Progenitor cell of endocrine pancreas (in vitro differentiated cells): ENCODE measurements at places on chromosomes 1 and 21.

DNA sequence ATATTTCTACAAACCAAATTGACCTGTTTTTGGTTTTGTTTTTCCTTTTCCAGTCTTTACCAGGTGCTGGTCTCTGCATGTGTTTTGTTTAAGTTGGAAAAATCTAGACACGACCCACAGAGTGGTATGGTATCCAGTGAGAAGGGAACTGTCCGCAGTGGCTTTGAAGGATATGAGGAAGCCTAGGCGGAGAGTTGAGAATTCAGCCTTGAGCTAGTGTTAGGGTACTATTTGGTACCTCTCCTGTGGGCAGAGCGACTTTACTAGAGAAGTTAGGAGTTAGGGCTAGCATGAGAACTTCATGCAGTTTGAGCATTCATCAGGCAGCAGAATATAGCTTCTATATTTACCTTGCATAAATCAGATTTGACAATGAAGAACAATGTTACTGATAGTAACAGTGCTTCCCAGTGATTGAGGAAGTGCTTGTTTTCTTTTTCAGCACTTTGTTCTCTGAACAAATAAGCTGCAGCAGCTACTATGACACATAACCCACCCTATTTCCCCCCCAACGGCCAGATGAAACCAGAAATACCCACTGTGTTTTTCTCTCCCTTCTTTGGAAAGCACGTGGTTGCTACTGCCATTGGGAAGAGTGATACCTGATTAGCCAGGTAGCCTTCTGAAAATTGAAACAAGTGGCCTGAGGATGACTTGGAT, 19.0 kb downstream of the MRPS6 start:
- DNase-seq = no peak

DNA sequence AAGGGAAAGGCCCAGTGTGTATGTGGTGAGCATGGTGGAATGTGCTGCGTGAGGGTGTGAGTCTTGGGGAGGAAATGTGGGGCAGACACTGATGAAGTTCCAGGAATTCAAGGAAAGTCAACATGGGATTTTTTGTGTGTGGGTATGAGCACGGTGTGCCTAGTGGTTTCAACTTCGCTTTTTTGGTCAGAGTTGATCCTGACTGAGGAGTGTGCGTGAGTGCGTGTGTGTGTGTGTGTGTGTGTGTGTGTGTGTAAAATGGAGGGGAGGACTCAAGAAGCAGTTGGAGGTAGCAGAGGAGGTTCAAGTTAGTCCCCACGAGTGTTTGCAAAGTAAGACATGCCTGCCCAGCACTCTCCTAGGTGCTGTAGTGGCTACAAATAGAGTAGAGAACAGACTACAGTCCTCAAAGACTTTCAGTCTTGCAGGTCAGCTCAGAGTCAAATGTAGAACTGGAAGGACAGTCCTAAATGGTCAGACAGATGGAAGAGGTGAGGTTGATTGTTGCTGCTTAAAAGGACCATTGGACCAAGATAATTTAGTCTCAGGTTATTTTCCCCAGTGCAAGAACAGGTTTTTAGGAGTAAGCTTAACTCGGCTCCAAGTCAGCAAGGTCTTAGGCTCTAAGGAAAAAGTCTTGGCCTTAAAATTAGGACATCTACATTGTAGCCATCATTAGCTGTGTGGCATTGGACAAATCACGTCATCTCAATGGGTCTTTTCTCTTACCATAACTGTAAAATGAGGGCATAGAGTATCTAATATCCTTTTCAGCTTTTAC, 25.0 kb downstream of the SLAMF1 start:
- DNase-seq = no peak

- DNase-seq = no peak
Measured at GRCh38 chr1:164561472-164561871, 2.5 kb downstream of the PBX1 start.

DNA sequence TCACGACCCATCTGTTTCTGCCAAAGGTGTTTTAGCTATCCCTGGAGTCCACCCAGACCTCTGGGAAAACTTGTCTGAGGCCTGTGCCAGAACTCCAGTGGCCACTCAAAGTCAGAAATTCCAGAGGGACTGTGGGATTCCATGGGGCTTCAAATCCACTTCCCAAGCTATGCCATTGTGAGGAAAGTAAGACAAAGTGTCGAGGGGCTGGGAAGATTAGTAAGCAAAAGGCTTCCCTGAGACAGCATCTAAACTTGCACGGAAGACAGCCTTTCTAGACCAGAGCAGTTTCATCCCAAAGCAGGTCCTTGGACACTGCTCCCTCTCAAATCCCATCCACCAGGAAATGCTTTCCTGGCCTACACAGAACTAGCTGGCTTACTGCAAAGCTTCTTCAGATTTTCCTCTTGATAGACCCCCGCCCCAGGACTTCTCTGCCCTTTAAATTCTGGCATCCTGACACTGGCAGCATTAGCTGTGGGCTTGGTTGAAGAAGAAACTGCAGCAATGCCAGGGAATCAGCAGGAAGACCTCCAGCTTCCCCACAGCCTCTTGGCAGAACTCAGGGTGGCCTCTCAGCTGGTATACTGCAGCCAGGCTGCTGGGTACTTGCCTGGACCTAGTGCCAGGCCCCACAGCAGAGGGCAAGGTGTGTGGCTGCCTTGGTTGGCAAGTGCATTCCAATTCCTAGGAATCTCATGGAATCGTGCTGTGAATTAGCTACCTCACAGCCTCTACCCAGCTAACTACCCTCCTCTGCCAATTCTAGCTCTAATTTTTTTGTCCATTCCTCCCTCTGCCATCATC, 27.3 kb upstream of the LMX1A start:
- no peak for DNase-seq

GRCh38 chr1:49016030-49016977, 239.6 kb upstream of the BEND5 start:
- no peak for DNase-seq

DNA sequence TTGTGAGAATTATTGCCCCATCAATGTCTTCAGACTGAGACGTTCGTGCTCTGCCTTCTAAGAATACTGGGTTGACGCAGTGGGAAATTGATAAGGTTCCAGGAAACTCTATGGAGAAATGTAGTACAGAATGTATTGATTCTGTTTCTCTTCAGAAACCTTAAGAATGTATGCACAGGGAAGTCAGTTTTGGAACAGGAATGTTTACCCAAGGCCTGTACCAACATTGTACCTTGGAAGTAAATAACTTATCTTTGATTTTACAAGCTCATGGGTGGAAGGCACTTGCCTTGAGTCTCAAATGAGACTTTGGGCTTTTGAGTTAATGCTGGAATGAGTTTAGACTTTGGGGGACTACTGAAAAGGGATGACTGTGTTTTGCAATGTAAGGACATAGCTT, 59.5 kb upstream of the PCP4 start:
- DNase-seq = no peak

DNA sequence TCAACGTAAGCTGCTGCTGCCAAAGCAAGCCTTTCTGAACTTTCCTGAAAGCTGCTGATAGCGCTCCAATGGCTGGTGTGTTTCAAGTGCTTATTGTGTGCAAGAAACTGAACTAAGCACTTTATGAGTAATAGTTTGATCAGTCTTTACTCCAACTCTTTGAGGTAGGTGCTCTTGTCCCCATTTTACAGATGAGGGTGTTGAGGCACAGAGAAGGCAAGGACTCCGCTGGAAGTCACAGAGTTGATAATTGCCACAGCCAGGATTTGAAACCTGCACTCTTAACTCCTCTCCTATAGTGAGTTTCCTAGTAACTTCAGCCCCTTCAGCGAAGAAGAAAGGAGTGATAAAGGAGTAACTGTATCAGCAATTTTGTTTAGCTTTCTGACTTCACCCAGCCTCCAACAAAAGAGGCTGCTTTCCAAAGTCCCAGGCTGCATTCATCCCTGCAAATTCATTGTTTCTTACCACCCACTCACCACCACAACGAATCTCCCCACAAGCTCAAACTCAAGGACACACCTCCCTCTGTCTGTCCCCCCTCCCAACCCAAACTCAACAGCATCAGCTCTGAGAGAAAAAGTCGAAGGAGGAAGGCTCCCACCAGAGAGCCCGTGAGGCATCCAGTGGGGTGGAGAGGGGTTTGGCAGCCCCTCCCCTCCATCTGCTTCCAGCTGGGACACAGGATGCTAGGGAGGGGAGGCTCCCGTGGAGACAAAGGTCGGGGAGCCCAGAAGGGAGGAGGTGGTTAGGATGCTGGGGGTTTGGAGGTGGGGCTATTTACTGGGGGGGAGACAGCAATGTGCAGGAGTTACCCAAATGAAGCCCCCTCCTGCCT, 139.6 kb downstream of the NAV1 start:
- DNase-seq = no peak

GRCh38 chr1:8121261-8122159, 95.4 kb upstream of the ERRFI1 start:
- DNase-seq = no peak

GRCh38 chr1:85465786-85466134, 801 bp upstream of the DDAH1 start:
- no peak for DNase-seq

- DNase-seq = no peak
Measured at GRCh38 chr1:16189921-16190621, 22.4 kb downstream of the ARHGEF19 start.

DNA sequence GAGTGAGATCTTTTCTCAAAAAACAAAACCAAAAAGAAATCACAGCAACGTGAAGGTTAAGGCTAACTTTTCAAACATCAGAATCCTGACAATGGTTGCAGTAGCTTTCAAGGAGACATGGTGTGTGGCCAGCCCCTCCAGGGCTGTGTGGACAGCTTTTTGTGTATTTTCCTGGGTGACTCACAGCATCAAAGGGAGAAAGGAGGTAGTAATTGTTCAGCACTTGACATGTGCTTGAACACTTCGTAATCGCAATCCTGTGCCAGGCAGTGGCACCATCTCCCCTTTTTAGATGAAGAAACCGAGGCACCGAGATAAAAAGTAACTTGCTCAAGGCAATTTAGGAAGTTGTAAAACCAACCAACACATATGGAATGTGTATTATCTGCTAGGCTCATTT, 10.3 kb downstream of the NBL1 start:
- DNase-seq = no peak

DNA sequence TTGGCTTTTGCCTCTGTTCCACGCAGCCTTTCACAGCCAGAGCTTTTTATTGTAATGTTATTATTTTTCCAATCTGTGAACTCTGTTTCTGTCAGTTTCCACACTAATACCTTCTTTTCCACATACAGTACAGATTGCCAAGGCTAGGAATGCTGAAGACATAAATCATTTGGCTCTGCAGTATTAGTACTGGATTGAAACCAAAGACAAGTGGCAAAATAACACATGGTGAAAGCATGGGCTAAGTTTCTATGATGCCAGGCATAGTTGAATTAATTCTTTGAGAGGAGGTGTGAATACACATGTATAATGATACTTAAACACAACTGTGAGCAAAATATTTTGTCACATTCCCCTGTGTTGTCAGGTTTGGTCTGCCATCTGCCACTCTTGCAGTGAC, 73.5 kb downstream of the TMEM200B start:
- DNase-seq = no peak

DNA sequence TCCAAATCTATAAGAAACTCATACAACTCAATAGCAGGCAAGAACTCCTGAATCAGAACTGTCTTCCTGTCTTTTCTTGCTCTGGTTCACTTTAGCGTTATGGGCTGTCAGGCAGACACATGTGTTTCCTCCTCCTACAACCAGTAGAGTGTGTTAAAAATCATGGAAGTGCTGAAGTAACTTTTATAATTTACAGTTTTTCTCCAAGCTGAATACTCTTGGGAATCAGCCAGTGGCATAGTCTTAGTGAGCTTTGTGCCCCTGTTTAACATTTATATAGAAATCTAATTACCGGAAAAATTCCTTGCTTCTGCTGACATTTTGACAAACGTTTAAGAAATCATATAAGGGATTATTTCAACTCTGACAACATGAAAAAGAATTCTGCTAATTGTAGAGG, 113.1 kb upstream of the RGS18 start:
- no peak for DNase-seq

- DNase-seq = peak; percentile 31
Measured at GRCh38 chr1:21886486-21887215, 50.5 kb downstream of the HSPG2 start.

GRCh38 chr21:32239551-32239950, 39.3 kb downstream of the MIS18A start:
- DNase-seq = no peak

- no peak for DNase-seq
Measured at GRCh38 chr1:88088481-88088880, 595.6 kb upstream of the PKN2 start.

DNA sequence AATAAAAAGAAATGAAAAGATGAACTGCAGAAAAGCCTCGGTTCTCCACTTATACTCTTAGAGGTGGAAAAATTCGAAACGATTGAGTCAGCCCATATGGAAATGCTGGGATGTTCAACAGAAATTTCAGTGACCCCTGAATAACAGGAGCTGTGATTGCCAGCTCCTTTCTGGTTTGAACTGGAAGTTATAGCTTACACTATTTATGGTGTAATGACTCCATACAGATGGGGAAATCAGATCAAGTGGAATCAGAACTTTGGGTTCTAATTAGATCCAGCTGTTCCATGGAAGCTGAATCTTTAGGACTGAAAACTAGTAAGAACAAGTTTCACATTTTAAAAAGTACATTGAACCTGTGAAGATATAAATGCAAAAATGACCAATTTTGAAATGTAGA, 569.3 kb upstream of the ZRANB2 start:
- DNase-seq = no peak

DNA sequence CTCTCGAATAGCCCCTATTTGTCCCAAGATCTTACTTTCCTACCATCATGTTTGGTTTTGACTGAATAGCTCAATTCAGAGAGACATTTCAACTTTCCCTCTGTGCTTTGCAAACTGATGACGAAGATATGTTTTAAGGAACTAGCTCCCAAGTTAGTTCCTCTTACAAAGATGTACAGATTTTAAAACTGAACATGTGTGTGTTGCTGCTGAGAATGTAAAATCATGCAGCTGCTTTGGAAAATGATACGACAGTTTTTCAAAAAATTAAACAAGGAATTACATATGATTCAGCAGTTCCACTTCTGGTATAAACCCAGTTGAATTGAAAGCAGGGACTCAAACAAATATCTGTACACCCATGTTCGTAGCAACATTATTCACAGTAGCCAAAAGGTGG, 33.6 kb downstream of the KIF26B start:
- DNase-seq = no peak

DNA sequence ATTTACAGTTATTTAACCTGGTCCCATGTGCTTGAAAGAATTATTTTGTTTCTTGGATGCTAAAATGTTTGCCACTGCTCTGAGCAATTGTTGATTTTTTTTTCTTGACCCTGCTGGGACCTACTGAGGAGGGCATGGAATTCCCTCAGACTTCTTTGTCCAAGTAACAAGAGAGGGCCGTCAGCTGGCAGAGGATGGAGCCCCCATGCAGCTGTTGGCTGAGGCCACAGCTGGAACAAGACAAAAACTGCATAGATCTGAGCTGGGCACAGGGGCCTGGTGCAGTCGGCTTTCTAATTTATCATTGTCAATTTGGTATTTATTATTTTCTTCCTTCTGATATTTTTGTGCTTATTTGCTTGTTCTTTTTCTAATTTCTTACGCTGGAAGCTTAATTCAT, 39.6 kb upstream of the ABCG1 start:
- DNase-seq = no peak

DNA sequence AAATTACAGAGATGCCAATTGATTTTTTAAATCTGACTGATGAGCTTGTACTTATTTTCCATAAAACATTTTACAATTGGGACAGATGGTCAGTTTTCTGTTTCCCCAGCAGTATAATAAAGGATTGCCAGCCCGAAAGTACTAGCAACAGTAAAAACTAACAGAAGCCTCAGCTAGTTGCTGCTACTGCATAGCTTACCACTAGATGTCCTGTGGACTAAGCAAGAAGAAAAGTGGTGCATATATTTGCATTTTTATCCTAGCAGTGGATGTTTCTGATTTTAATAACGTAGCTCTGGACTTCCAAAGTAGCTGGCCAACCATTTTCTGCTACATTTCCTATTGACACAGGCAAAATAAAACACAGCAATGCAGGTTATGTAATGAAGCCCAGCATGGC, 241.5 kb downstream of the BARHL2 start:
- no peak for DNase-seq

- no peak for DNase-seq
Measured at GRCh38 chr1:159933347-159933746, 8.0 kb upstream of the TAGLN2 start.
